Left ventricle myocardium inferior (tissue), 1 donor: ENCODE measurements at places on chromosomes 5 and 9.

DNA sequence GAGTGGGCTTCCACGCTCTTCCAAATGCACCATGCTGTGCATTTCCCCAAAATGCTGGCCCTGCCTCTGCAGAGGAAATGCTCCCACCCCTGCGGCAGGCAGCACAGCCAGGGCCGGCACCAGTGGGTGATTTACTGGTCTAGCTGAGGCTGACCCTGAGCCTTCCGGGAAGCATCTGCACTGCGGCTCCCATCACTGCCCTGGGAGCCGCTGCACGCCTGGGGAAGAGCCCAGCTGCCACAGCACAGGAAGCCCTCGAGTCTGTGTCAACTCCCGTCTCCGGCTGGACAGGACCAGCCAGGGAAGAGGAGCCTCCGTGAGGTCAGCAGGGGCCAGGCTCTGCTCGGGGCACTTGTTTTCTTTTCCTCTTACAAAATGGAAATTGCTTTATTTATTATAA, 25.1 kb upstream of the EEIG1 start:
- DNase-seq: peak; percentile 31

DNA sequence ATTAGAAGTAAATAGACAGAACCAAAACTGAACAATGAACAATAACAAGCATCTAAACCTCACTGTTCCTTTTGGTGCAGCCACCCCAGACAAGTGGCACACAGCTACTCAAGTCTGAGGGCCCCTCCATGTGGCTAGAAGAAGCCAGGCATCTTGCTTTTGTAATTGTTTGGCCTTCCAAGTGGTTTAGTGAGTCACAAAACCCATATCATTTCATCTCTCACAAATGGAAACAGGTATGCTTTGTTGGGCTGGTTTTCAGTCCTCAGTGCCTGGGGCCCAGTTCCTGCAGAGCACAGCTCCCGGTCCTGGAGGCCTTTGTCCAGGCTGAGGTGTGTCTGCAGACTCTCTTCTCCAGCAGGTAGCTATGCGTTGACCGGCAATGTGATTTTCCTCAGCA, 16.7 kb downstream of the PRLR start:
- DNase-seq: no peak

DNA sequence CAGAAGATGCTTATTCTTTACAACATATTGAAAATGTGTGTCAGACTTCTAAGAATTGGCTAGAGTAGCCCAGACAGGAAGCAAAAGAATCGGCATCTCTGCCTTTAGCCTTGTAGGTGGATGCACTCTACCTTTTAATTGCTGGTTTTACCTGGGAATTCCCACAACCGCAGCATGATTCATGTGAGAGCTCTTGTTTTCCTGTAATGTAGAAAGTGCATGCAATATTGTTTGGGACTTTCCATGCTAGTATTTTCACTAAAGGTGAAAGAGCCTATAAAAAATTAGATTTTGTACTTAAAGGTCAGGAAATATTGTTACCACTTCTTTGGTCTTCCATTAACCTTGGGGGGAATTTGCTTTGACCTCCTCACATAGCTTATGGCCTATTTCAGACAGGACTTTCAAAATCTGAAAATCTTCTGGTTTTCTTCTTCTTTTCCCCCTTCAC, 89.8 kb downstream of the NTRK2 start:
- DNase-seq: no peak

GRCh38 chr9:31335529-31336234, 1048.8 kb upstream of the ACO1 start:
- DNase-seq: no peak

GRCh38 chr5:59143926-59144333, 561.1 kb downstream of the RAB3C start:
- no peak for DNase-seq

DNA sequence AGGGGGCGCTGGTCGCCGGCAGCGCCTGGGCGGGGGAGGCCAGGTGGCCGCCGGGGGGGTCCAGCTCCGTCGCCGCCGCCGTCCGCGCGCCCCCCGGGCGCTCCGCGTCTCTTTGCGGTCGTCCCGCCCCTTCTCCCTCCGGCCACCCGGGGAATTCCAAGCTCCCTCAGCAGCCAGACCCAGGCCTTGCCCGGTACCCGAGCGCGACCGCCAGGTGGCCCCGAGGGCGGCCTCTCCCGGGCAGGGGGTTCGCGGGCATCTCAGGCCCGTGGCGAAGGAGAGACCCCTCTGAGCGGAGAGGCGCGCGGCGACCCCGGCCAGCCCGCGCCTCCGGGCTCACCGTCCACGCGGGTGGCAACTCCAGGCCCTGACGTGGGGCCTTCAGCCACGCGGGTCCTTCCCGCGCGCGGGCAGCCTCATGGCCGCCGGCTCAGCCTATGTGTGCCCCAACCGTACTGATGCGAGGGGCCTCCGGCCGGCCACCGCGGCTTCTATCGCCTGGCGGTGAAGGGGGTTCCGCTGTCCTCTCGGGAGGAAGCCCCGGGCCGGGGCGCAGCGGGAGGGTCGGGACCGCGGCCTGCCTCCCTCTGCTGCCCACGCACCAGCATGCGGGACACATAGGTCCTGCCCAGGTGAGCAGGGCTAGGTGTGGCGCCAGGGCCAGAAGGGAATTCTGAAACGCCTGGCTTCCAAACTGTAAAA, 529 bp upstream of the NRARP start:
- DNase-seq: peak; percentile 18

DNA sequence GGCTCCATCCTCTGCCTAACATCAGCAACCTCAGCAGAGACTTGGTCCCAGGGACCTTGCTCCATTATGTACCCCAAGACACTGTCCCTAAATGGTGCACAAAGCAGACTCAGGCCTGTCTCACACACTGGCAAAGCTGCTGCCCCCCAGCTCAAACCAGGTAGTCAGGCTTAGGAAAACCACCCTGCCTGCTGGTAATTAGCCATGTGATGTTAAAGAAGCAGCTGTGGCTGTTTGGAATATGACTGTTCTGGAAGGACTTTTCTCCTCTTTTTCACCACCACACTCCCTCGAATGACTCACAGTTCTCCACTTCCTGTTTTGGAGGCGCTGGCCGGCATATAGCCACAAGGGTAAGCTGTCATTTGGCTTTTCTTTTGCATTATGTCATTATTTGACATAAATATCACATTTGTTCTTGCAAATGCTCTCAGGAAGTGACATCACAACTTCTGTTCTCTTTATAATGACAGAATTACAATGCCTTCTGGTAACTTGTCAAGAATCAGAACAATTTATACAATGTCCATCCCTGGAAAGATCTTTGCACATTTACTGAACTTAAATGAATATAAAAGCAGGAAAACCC, 113.9 kb downstream of the SUSD1 start:
- peak; percentile 44 for DNase-seq

GRCh38 chr5:54994628-54995027, 9.2 kb upstream of the ESM1 start:
- no peak for DNase-seq
